ENCODE measurements at places on chromosomes 2 and 18.
A peak's percentile ranks its signal among the peaks of the same experiment; 100 is the strongest.

GRCh38 chr18:75896865-75897264, 469.4 kb upstream of the SMIM21 start:
- DNase-seq, result peak; percentile 10

DNA sequence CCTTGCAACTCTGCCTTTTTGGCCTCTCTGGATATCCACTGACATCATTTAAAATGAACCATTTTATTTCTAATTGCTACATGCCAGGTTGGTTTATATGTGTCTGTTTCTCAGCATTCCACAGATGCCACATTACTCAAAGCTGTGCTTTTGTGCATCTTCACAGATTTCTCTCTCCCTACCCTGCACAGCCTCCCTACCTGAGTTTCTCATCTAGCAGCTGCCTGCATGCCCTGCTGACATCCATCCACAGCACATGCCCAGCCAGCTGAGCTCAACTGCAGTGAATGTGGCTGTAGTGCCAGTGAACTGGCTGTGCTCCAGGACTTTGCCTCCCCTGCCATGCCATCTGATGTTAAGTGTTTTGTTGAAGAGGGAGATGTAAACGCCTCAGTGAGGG, 44.5 kb downstream of the PKP4 start:
- DNase-seq, result no peak

GRCh38 chr2:69353360-69353759, 33.7 kb downstream of the GFPT1 start:
- no peak for DNase-seq

DNA sequence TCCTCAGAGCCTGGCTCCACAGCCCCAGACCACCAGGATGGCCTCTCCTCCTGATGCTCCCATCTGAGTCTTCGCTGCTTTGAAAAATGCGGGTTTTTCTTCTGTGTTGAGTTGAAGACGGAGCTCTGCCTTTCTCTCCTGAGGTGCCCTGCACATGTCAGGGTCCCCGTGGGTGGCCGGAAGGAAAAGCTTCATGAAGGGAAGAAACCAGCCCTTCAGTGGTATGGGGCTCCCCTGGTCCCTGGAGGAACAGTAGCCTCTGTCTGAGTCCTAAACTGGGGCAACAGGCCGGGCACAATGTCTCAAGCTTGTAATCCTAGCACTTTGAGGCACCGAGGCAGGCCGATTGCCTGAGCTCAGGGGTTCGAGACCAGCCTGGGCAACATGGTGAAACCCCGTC, 54.7 kb upstream of the CAB39 start:
- no peak for DNase-seq

DNA sequence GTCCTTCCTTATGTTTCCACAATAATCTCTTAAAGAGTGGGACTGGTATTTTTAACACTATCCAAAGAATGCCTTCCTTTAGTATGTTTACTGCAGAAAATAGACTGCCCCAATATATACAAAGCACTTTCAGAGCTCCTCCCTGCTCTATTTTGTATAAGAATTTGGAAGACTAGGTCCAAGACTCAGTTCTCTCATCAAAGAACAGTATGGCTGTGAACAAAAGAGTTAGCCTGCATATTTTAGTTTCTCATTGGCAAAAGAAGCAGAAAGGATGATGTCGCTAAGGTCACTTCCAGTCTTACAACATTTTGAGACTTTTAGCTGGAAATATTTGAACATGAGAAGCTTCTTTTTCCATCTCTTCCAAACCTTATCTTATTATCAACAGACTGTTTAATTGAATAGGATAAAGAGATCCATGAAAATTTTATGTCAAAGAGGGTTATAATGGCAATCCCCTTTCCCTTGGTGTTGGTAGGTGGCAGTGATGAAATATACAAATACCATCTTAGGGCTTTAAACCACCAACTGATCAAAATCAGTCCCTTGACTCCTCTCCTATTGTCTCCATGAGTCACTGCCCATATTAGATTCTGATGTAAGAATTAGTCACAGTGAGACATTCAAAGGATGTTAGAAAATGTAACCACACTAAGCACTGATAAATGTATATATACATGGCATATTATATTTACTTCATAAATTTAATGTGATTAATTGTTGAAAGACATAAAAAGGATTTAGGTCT, 266.9 kb upstream of the DSEL start:
- peak; percentile 92 for DNase-seq

GRCh38 chr2:40041422-40042382, 262.6 kb upstream of the THUMPD2 start:
- DNase-seq, result peak; percentile 34

DNA sequence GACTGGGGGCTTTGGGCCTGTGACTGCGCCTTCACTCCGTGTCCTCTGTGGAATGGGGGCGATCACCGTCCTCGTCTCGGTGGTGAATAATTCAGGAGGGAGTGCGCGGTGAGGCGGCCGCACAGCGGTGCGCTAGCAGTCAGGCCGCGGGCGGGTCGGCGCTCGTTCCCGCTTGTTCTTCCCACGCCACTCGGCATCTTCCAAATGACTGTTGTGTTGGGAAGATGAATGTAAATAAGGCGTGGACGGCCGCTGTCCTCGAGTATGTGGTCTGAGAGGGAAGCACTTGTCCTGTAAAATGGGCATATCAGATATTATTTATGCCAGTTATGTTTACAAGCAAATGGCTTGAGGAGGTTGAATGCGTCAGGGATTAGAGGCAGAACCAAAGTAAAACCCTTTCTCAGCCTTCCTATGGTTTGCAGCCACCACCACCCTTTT, 608 bp upstream of the VPS4B start:
- DNase-seq, result no peak

DNA sequence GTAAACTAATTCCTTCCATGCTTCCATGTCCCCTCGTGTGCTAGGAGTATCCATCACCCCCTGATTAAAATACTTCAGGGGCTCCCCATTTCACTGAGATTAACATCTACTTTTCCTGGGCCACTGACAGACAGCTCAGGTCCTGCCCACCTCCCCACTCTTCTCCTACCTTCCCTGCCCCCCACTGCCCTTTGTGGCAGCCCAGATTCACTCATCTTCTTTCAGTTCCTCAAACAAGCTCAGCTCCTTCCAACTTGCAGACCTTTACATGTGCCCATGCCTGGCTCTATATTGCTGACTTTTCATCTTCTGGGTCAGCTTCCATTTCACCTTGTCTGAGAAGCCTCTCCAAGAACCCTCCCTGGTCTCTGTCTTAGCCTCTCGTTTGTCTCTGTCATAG, 12.0 kb downstream of the RUFY4 start:
- DNase-seq, result no peak

DNA sequence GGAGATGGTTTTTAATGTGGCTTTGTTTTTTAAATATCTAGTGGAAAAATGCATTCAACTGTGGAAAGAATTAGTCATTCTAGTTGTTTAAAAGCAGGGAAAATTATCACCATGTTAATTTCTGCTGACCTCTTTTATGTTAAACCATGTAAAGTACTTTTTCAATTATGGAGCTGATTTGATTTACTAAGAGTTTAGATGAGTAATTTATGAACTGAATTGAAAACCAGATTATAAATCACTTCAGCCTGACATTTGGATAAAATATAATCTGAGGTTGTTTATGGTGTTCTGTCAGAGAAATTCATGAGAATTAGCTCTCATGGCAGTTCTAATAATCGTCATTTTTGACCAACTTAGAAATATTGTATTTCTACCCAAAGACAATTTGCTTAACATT, 11.6 kb downstream of the ITGA4 start:
- no peak for DNase-seq
